Activated CD4-positive, alpha-beta T cell treated with anti-CD3 and anti-CD28 coated beads, Interleukin-2, amount 50 U/mL, for 24 hours (primary cell): ENCODE measurements at places on chromosomes 12 and 14.

GRCh38 chr14:20757965-20758364, 10.2 kb upstream of the EDDM3B start:
- DNase-seq = no peak

- DNase-seq = no peak
Measured at GRCh38 chr12:20369305-20370013, 1.1 kb downstream of the PDE3A start.

DNA sequence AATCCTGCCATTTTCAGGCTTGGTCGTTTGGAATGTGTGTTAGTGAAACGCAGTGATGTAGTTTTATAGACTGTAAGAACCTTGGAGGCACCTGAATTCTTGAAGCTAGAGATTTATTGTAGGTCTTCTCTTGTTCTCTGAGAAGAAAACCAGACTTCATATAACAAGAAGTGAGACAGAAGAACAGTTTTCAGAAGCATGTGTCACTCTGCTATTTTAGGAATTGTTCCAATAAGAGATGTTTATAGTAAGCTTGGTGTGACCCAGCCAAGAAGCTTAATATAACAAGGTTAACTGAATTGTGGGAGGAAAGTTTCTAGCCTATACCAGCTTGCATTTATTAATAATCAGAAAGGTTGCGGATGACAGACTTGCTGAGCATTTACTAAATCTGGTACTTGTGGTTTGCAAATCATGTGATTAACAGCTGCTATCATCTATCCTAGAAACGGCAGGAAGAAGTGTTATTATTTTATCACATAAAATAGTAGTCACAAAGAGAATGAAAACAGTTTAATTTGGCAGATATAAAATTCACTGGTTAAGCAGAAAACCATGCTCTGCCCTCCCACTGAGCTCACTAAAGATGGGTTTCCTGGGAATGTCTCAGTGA, 49.2 kb upstream of the BCAT1 start:
- DNase-seq = no peak

DNA sequence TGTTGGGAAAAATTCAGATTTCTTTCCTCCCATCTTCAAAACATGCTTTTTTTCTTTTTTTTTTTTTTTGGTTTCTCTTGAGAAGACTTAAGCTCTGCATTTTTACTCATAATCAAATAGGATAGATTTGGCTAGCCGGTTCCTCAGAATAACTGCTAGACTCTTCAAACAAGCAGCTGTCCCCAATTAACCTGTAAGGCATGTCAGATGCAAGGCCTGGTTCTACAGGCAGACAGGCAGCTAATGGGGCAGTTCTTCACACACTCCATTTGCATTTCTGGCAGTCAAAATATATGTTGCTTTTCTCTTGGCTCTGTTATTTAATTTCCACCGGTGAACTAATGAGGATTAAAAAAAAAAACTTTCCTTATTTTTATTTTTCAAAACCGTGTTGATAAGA, 228.0 kb upstream of the ATP2B1 start:
- DNase-seq = no peak

DNA sequence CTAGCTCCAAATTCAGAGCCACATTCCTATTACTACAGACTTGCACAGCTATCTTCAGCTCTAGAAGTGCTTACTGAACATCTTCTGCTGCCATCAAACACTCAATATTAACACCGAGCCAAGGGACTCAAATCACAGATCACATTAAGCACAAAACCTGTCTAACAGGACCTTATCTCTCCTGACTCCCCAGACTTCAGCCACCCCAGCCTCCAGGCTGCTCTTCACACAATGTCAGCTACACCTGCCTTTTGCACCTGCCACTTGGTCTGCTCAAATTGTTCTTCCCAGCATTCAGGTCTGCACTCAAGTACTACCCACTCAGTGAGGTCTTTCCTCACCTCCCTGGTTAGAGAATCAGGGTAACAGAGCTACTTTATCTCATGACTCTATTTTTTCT, 57.1 kb downstream of the GALC start:
- DNase-seq = no peak
